ENCODE measurements at places on chromosomes 2 and 18.

DNA sequence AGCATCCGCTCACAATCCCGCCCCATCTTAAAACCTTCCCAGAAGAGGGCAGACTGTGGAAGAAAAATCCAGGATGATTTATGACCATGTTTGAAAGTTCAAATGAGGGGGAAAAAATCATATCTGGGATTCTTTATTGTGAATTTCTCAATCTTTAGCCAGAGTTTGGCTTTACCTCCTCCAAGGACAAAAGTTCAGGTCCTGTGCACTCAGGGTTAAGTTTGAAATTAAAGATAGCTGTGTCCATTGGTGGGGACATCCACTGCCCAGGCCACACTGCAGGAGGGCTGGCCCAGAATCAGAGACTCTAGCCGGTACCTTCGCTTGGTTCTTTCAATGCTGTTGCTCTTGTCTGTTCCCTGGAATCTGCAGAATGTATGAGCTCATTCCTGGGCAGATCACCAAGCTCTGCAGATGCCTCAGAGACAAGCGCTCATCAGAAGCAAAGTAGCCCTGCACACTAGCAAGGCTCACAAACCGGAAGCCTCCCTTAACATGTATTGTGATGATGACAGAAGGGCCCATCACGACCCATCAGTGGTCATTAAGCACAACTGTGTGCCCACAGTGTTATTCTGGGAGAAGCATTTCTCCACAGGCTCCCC lies 375.3 kb upstream of the KLHL29 start:
- no peak for DNase-seq

DNA sequence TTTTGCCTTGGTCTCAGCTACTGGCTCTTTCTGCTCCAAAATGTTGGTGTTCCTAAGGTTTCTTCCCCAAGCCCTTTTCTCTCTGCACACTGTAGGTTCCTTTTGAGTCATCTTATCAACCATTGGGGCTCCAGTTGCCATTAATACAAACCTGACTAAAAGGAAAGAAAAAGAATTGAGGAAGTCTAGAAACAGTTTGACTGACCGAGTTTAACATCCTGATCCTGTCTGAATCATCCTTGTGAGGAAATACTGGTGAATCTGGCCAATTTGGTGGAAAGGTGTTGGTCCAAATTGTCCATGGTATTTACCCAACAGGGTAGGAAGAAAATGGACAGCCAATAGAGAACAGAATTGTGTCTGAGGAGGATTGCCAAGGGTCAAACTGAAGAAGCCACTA lies 38.3 kb downstream of the CRYGD start:
- no peak for DNase-seq

- DNase-seq: no peak
Observed at GRCh38 chr18:45384137-45384961, 230.9 kb upstream of the SLC14A2 start.

DNA sequence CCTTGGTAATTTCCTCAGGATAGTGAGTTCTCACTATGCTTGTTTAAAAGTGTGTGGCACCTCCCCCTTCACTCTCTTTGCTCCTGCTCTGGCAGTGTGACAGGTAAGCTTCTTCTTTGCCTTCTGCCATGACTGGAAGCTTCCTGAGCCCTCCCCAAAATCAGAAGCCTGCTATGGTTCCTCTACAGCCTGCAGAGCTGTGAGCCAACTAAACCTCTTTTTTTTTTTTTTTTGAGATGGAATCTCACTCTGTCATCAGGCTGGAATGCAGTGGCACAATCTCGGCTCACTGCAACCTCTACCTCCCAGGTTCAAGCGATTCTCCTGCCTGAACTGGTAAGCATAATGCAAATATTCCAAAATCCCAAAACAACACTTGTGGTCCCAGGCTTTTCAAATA lies 80.0 kb downstream of the SOWAHC start:
- DNase-seq: no peak

- no peak for DNase-seq
Observed at GRCh38 chr2:143402451-143402850, 273.2 kb downstream of the ARHGAP15 start.

- DNase-seq: no peak
Observed at GRCh38 chr2:240300261-240300821, 135.1 kb upstream of the GPC1 start.

DNA sequence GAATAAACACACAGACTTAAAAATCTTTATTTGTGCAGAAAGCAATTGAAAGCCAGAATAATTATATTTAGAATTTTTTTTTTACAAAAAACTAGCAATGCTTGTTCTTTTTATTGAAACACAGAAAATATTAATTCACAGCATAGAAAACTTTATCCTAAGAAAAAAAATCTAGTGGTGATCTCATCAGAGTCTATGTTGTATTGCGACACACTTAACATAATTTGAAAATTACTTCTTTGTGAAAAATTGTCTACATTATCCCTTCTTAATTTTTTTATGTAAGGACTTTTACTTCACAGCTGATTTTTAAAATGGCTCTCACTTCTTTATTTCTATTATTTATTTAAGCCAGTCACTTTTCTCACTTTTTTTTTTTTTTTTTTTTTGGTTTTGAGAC lies 103.4 kb downstream of the LDLRAD4 start:
- no peak for DNase-seq

- no peak for DNase-seq
Observed at GRCh38 chr2:9069543-9069942, 66.1 kb upstream of the MBOAT2 start.

- DNase-seq: no peak
Observed at GRCh38 chr2:140580532-140581151, 1550.2 kb downstream of the LRP1B start.

DNA sequence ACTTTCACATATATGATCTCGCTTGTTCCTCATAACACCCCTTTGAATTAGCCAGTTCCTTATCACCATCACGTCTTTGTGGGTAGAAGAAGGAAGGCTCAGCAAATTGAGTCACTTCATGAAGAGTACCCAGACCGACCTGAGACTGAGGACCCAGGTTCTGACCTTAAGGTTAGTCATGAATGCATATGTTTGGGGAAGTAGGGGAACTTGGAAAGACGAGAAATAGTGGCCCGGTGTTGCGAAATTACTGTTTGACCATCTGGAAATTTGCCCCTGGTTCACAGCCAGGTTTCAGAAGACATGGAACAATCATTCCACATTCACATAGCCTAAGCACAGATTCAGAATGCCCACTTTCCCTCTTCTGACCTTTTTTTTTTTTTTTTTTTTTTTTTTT lies 59.8 kb downstream of the MEIS1 start:
- DNase-seq: peak; percentile 63

DNA sequence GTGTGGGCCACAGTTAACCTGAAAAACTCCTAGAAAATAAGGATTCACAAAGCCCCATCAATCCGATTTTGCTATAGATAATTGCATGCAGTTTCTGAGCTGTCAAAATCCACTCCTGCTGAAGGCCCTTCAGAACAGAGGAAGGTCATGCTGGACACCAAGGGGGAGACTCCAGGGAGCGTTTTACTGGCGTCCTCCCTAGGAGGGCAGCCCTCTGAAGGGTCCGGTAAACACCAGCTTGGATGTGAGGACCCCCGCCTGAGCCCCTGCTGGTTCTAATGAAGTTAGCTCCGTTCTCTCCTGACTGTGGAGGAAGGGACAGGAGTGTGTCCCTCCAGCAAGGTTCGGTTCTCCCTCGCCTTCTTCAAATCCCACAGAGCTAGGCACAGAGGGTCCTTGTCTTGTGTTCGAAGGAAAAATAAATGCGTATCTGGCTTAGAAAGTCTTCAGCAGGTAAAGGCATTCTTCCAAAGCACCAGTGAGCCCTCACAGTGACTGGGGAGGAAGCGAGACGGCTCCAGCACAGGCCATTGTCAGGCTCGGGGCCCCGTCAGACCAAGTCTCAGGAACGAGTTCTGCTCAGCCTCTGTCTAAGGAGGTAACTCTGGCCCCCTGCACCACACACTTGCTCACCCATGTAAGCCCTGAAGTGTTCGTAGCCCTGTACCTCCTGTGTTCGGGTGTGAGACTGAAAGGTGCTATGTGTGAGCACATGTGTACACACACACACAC lies 41.6 kb downstream of the CABLES1 start:
- DNase-seq: no peak
